Metanephros (tissue), 2 donors: ENCODE measurements at places on chromosomes 5 and 9. TPM values are rescaled to one million over a fixed set of nuclear protein-coding genes. Genes with fewer than 3 reads are reported as not detected.

The SLC36A3 gene
- total RNA-seq: not detected

The MARCHF11 gene
- 0.35 TPM for total RNA-seq

The WHRN gene
- total RNA-seq: 7.8 TPM

The BARHL1 gene
- not detected for total RNA-seq
